Globus pallidus (tissue), 1 donor: ENCODE measurements at places on chromosomes 5 and 9.

- DNase-seq: peak; percentile 54
Observed at GRCh38 chr5:39948867-39949468, 524.2 kb upstream of the DAB2 start.

- DNase-seq: no peak
Observed at GRCh38 chr9:115229496-115229895, 111.5 kb upstream of the TNC start.

- DNase-seq: no peak
Observed at GRCh38 chr5:122141751-122142150, 12.4 kb downstream of the ZNF474 start.

DNA sequence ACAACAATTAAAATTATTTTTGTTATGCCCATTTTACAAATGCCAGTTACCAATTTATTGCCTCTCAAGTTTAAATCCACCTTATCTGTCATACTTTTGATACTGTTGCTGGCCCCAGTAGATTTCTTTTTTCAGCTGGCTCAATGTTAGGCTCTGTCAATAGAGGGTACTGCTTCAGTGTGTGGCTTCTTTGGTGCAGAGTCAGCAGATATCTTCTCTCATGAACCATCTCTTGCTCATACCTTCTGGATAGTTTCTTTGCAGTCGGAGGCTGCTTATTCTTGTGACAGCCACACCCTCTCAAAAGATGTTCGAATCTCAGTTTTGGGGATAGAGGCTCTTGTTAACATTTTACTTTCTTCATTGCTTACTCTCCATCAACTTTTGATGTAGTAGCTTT lies 849.9 kb upstream of the SEMA6A start:
- DNase-seq: no peak

DNA sequence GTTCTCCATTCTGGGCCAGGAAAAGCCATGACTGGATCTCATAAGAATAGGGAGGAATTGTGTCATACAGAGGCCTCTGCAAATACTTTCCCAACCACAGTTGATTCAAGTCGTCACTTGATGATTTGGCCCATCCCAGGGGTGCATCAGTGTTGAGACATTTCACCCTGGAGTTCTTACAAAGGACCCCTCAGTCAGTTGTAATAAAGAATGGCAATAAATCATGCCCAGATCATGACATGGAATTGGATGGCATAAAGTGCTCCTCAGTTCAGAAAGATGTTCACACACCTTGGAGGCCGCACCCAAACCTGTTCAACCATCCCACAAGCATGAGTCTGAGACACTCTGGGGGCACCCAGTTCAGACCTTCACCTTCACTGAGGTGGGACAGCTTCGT lies 168.1 kb downstream of the NR3C1 start:
- DNase-seq: no peak

- DNase-seq: no peak
Observed at GRCh38 chr5:140108093-140109017, 5.6 kb upstream of the PURA start.

DNA sequence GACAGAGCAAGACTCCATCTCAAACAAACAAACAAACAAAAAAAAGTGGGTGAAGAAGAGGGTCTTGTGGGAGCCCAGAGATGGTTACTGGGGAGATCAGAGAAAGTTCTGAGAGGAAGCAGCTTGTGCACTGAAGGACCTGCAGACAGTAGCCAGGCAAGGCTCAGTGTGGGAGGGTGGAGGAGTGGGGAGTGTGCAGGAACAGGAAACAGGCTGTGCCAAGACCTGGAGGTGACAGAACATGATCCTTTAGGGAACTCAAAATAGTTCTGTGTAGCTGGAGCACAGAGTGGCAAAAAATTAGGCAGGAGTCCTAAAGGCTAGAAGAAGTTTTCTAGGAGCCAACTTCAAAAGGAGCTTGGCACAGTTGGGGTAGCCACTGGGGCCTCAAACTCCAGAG lies 19.2 kb upstream of the NANS start:
- no peak for DNase-seq
